ENCODE measurements at places on chromosomes 6 and 20.

GRCh38 chr6:170049641-170050561 is 241.0 kb downstream of the DLL1 start:
- DNase-seq: peak; percentile 56

- no peak for DNase-seq
Measured at GRCh38 chr6:108260126-108260808, 573 bp downstream of the SNX3 start.

DNA sequence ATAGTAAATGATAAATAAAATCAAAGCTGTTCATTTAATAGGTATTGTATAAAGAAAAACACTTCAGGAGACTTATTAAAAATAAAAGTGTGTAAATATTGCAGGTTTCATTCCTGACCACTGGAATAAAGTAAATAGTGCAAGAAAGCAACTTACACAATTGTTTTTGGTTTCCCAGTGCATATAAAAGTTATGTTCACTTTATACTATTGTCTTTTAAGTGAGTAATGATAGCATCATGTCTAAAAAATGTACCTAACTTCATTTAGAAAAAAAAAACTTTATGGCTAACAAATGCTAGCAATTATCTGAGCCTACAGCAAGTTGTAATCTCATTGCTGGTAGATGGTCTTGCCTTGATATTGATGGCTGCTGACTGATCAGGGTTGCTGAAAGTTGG is 726.6 kb upstream of the POU3F2 start:
- DNase-seq: no peak

- DNase-seq: no peak
Measured at GRCh38 chr6:111176038-111176759, 88.9 kb downstream of the SLC16A10 start.

GRCh38 chr20:34365765-34366213 is 2.7 kb downstream of the ITCH start:
- no peak for DNase-seq

Measured in omental fat pad (tissue), 4 donors.